ENCODE measurements at places on chromosomes 7 and 10.

DNA sequence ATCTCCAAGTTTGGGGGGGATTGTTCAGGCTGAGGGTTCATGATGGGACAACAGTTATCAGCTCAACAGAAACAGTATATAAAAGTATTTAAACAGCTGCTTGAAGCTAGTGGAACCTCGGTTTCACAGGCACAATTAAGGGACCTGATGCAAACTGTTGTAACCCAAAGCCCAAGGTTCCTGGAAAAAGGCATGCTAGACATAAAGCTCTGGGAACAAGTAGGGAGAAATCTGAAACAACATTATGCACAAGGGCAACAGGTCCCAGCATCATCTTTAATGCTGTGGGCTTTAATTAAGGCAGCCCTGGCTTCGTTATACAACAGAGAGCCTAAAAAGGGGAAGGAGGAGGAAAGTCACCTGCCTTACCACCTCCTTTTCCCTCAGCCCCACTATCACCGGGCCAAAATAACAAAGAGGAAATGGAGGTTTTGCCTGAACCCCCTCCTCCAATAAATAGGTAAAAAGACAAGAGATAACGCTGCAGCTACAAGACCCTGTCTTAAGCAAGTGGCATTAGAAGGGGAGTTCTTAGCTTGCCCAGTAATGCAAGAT lies 83.2 kb upstream of the GPR22 start:
- DNase-seq = no peak

DNA sequence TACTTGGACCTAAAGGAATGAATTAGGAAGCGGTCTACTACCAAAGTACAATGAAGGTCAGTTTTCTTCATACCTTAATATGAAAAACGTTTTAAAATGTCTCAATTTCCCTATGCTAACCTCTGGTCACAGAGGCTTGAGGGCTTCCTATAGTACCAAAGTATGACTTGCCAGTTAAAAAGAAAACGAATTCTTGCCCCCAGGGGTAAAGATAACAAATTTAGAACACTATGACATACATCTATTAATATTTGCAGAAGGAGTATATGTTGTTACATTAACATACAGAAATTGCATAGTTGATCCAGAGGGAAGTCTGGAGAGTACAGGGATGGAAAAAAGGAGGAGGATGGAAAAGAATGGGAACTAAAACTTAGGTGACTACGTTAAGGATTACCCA lies 13.8 kb upstream of the KMT2E start:
- DNase-seq = no peak

GRCh38 chr10:76946270-76946669 lies 691.3 kb downstream of the KCNMA1 start:
- no peak for DNase-seq

- peak; percentile 37 for DNase-seq
These were observed 138.0 kb upstream of the MTPN start for GRCh38 chr7:136114966-136115762.

DNA sequence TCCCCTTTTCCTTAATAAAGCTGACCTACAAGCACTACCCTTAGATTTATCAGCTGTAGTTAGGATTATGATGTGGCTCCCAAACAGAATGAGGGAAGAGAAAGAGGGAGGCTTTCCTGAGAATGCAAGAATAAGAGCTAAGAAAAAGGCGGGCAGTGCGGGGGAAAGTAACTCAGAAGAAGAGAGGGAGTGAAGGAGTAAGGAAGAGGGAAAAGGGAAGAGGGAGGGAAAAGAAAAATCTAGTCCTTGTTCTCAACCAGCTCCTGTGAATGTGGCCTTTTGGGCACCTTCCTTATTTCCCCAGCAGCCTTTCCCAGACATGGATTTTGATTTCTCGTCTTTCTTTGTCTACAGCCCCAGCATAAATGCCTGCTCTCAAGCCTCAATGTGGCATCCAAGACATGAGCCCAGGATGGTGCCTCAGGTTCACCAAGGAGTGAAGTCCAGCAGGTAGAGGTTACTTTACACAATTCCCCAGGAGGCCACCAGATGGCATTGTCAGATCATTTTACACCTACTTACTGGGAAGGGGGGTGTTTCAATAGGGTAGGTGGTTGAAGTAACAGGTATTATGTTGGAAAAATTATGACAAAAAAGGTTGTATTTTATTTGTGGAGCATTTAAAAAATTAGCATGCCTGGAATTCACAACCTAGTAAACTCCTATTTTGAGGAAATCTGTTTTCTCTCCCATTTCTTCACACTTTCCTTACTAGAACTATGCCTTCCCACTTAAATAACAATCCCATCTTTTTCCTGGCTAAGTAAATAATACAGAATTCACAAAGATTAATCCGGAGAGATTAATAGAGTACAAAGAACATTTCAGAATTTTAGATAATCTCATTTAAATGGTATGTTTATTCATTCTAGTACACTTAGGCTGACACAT lies 106.5 kb downstream of the HTR7 start:
- DNase-seq = peak; percentile 25

DNA sequence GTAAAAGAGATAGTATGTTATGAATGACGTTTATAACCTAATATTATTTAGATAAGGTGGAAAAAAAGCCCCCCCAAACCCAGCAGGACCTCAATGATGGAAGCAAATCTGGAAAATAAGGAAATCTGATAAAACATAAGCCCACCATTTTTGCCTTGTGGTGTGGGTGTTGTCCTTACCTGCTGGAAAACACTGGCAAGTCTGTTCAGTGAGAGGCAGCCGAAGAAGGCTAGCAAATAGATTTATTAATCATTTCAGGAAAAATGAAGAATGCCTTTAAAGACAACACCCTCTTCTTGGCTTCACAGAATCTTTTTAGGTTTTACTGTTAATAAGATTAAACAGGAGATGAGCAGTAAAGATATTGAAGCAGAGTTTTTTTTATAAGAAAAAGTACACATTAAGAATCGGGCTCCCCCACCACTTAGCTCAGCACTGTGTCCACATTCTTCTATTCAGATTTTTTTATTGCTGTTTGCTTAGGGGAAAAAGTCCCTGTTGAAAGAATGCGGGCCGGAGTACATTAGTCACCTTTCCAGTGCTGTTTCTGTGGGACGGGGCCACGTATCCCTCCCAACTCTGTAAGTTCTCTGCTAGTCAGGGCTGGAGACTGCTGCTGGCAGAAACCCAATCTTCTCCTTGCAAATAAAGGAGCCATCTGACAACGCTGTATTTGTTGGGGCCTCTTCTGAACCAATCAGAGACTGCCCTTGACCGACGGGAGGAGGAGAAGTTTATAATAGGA lies 104.1 kb downstream of the EVX1 start:
- DNase-seq = no peak

DNA sequence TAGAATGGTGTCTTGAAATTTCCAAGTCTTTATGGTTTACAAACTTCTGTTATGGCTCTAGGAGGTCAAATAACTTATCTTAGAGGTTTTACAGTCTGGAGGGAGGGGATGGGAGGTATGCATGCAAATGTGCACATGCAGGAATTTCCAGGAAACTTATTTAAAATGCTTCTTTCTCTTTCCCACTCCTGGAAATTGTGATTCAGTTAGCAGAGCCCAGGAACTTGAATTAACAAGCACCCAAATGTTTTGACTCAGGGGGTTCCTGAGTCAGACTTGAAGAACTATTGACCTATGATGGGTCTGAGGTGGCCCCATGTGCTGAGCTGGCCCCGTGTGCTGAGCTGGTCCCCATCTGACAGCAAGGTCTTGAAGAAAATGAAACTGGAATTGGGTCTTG lies 669.4 kb downstream of the INHBA start:
- no peak for DNase-seq

GRCh38 chr7:1899196-1899595 lies 229.1 kb downstream of the ELFN1 start:
- DNase-seq = no peak

DNA sequence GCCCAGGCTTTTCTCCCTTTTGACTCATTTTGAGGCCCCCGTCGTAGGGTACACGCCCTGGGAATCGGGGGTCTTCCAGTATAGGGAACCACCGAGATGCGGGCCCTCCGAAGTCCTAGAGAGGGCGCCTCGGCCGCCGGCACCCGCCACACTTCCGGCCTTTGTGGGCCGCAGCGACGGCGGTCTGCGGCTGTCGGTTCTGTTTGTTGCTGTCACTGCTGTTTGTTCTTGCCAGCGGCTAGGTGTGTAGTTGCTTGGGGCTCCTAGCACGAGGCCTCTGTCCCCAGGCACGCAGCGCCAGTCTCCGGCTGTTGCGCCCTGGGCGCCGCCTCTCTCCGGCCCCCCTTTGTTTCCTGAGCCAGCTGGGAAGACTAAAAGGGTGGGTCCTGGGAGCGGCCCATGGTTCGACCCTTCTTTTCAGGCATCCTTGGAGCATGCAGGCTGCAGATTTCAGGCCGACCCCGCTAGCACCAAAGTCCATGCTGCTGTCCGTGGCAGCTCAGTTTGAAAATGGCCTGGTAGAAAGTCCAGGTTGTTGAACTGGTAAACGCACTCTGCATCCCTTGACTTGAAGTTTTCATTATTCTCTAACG lies 17.8 kb upstream of the ZKSCAN1 start:
- peak; percentile 52 for DNase-seq

DNA sequence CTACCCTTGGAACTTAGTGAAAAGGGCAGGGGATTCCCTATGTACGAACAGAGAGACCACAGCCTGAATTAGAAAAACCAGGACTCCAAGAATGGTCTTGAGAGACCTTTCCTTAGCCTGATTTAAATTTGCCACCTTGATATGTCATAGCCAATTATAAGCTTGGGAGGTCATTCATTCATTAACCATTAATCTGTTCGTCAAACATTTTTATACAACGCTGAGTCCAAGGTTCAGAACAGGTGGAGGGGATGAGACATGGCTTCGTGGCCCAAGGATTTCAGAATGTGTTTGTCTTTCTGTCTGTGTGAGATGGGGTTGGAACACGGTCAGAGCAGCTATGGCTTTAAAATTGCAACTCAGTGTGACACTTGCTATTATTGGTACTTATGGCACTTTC lies 158.0 kb downstream of the PAXIP1 start:
- DNase-seq = no peak

GRCh38 chr7:30726296-30727006 lies 25.5 kb upstream of the INMT start:
- no peak for DNase-seq

All from GM19239 (cell line).